ENCODE measurements at places on chromosomes 5 and 9.

DNA sequence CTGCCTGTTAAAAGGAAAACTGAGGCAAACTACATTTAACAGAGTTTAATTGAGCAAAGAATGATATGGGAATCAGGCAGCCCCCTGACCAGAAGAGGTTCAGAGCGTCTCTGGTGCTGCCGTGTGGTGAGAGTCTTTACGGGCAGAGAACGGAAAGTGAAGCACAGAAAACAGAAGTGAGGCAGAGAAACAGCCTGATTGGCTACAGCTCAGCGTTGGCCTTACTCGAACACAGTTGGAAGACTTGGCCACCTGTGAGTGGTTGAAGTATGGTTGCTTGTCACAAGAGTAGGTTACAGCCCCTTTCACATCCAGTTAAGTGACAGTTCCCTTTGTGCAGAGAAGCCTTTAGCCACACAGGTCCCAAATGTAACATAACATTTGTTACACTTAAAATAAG, 16.9 kb upstream of the FBP1 start:
- no peak for DNase-seq

- no peak for DNase-seq
Observed at GRCh38 chr5:115317320-115317719, 20.9 kb upstream of the CCDC112 start.

DNA sequence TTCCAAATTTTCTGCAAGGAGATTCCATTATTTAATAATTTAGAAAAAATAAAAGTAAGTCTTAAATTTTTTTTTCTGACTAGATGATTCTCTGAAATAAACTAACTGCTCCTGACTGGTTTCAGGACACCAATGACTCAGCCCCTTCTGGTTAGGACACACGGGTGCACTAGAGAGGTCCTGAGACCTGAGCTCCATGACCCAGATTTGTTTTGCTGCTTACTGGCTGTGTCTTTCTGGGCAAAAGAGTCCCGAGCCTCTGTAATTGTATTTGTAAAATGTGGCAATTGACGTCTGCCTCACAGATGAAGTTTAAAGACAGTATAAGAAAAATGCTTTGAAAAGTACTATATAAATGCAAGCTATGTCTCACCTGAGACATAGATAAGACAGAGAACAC, 89.1 kb downstream of the SLC24A2 start:
- DNase-seq = no peak

DNA sequence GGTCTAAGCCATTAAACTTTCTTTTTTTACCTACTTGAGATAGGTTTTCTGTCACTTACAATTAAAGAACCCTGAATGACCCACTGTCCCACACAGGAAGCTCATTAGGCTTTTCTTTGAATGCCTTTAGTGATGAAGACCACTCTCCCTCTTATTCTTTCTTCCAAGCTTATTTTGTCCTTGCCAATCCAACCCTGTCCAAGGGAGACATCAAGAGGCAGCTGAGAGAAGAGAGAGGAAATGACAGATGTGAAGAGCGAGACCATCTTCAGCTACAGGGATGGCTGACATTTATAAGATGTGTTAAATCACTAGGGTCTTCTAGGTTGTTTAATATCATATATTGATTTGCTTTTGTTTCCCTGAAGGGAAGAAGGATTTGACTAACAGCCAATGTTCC, 133.5 kb downstream of the FAM114A2 start:
- no peak for DNase-seq

- DNase-seq = no peak
Observed at GRCh38 chr9:18595597-18595996, 121.6 kb downstream of the ADAMTSL1 start.

DNA sequence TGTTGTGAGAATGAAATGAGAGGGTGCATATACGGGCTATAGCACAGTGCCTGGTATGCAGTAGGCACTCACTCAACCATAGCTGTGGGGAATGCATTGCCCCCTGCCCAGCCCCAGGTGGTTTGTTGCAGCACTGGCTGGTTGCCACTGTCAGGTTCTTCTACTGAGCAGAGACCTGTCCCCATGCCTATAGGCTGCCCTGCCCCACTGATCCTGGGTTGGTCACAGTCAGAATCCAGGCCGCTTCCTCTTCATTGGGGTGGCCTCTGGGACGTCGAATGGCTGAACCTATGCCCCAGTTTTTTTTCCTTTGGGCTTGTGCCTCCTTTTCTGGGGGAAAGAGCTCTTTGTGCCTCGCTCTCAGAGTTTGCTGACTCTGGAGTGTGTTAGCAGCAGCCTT, 74.6 kb downstream of the RGS3 start:
- DNase-seq = no peak

Measured in stimulated activated CD4-positive, alpha-beta T cell treated with anti-CD3 and anti-CD28 coated beads, Interleukin-12 subunit alpha, Interleukin-12 subunit beta, amount 100 ng/mL, for 24 hours (primary cell).